Heart right ventricle (tissue), 16 donors: ENCODE measurements at places on chromosomes 1 and 21. TPM values are rescaled to one million over a fixed set of nuclear protein-coding genes. Genes with fewer than 3 reads are reported as not detected.

Gene RABIF
- 4.8 TPM for total RNA-seq

- H3K27ac ChIP-seq, result peak overlapping the region; percentile 85
- H3K36me3 ChIP-seq, result no peaks in the 10 kb centered on the region
- H3K4me3 ChIP-seq, result no peak overlapping the region
- peaks cover 9% of the 10 kb centered on the region for H3K4me1 ChIP-seq
Measured at GRCh38 chr1:1359664-1360468, 1.5 kb upstream of the MXRA8 start.

- no peak overlapping the region for H3K27ac ChIP-seq
- no peaks in the 10 kb centered on the region for H3K36me3 ChIP-seq
- no peak for DNase-seq
- H3K27me3 ChIP-seq, result no peaks in the 10 kb centered on the region
- no peaks in the 10 kb centered on the region for H3K4me1 ChIP-seq
- no peak overlapping the region for H3K4me3 ChIP-seq
Measured at GRCh38 chr1:166933633-166934032, 41.7 kb downstream of the ILDR2 start.

DNA sequence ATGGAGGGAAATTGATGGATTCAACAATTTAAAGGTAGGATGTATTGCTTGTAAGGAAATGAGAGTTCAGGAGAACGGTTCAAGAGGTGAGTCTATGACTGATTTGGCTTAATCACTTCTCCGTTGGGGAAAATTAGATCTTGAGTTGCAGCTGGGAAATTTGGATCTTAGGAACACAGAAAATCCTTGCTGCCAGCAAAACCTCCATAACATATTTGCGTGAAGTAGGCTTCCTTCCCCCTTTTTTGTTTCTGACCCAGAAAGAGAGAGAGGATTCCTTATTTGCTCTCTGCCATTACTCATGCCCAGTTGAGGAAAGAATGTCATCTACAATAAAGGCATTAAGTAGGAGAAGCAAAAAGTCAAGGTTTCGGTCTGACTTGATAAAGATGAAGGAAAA, 73.5 kb upstream of the PDC start:
- no peaks in the 10 kb centered on the region for H3K36me3 ChIP-seq
- H3K27me3 ChIP-seq, result no peaks in the 10 kb centered on the region
- no peaks in the 10 kb centered on the region for H3K4me1 ChIP-seq
